ENCODE measurements at places on chromosomes 7 and 10.
A peak's percentile ranks its signal among the peaks of the same experiment; 100 is the strongest.

DNA sequence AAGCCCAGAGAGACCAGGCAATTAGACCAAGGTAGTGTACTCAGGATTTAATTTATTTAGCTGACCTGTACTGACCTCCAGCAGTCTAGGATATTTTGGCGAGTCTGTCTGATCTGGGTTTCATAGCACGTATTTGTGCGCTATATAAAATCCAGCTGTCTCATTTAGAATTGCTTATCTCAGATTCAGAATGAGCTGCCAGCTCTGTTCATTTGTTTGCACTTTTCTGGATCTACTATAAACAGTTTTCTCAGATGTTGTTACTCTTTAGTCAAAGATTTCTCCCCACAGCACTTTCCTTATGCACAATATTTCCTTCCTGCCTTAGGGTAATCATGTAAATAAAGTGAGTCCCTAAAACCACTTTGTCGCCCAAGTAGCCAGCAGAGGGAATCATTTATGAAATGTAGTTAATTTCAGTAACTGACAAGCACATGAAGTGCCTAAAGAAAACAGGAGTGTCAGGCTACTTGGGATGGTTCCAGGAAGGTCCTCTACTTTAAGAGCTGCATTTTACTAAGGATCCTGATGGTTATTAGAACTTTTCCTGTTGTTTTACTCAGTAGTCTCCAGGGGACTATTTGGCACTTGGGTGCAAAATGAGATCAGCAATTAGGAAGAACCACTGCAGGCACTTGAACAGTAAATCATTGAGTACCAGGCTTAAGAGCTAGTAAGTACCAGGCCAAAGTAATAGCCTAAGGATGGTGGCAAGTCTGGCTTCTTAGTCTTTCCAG, 226.4 kb downstream of the TWIST1 start:
- DNase-seq = no peak

DNA sequence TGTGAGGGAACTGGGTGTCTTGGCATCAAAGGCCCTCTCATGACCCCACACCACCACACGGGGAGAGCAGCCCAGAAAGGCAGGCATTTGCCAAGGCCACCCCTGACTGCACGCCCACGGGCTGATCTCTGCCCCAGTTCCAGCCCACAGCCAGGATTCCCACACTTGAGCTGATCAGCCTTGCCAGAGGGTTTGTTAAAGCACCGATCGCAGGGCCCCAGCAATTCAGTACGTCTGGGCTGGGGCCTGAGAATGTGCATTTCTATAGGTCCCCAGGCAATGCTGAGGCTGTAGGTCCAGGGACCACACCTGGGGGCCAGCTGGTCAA, 103.9 kb downstream of the TNS3 start:
- no peak for DNase-seq

GRCh38 chr7:83976302-83976701, 218.3 kb downstream of the SEMA3A start:
- no peak for DNase-seq

GRCh38 chr7:94297397-94297838, 97.3 kb upstream of the COL1A2 start:
- DNase-seq = no peak

GRCh38 chr7:83936056-83936708, 258.4 kb downstream of the SEMA3A start:
- DNase-seq = peak; percentile 13

DNA sequence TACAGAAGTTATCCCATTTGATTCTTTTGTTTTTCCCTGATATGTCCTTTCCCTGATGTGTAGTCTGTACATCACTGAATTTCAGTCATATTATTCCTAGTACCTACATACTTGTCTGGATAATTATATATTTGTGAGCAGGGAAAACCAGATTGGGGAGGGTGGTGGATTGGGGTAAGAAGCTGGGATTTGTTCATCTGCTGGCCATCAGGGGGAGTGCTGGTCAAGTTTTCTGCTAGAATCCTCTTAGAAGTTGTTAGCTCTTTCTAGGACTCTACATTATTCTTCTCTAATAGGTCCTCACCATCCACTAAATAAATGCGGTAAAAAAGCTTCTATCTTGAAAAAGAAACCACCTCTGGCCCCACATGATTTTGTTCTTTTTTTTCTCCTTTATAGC, 232.7 kb upstream of the TAC1 start:
- peak; percentile 25 for DNase-seq

- DNase-seq = no peak
These were observed 66.2 kb downstream of the FAM53B start for GRCh38 chr10:124677749-124678556.

DNA sequence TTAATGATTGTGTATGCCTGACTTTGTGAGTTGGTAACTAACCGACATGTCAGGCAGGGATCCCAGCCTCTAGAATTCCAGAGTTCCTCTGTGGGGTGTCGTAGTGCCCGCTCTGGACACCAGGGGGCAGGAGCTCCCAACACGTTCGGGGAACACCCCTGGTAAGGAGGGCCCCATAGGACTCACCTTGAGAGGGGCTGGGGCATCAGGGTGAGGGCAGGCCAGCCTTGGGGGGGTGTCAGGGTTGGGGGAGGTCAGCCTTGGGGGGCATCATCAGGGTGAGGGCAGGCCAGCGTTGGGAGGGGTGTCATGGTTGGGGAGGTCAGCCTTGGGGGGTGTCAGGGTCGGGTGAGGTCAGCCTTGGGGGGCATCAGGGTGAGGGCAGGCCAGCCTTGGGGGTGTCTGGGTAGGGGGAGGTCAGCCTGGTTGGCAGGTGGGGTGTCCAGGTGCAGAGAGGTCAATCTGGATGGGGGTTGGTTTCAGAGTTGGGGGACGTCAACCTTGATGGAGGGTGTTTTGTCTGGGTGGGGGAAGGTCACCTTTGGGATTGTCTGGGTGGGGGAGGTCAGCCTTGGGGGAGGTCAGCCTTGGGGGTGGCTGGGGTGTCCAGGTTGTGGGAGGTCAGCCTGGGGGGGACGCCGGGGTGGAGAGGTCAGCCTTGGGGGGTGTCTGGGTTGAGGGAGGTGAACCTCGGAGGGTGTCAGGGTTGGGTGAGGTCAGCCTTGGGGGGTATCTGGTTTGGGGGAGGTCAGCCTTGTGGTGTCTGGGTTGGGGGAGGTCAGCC, 45.6 kb upstream of the SUN1 start:
- DNase-seq = peak; percentile 96

DNA sequence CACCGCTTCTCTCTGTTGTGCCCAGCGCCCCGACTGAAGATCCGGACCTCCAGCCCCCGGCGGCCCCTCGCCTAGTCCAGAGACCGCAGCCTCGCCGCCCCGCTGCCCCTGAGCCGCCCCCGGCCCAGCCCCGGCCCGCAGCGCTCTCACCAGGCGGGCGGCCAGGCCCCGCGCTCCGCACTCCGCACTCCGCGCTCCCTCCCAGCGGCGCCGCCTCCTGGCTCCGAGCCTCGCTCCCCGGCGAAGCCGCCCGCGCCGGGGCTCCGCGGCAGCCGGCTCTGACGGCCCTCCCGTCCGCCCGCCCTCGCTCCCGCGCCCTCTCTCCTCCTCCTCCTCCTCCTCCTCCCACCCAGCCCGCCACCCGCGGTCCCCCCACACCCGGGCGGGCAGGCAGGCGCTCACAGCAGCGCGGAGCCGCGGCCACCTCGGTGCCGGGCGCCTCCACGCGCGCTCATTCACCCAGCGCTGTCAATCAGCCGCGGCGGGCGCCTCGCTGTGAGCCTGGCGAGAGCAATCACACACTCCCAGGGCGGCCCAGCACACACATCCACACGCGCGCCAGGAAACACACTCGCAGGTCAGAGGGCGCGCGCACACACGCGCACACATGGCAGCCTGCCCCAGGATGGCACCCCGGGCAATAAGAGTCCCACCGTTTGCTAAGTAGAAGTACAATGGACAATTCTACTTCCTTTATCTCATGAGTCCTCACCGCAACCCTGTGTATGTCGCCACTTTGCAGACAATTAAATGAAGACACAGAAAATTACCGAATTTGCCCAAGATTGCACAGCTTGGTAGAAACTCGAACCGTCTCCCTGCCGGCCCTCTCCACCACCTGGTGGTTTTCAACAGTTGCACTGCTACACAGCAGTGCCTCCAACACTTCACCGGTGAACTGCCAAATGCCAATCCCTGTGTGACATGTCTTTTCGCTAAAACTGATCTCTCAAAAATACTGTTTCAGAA, at the start of gene PRRT4:
TSS of gene PRRT4 (minus strand) at position 280 of the 969 bp plus-strand sequence.
- peak; percentile 81 for DNase-seq

DNA sequence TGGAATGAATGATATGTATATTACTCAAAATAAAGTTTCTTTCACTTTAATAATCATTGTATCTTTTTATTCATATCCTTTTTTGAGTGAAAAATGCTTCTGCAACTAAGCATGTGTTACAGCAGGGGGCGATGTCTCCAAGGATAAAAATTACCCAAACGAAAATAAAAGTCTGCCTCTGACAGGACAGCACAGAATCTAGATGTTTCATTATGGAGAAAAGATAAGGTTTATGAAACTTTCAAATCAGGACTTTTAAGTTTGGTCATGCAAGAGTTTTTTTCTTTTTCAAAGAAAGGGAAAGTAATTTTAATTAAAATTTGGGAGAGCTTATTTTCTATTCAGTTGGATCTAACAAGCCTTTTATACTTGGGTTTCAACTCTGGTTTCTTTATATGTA, 48.4 kb downstream of the TES start:
- no peak for DNase-seq

DNA sequence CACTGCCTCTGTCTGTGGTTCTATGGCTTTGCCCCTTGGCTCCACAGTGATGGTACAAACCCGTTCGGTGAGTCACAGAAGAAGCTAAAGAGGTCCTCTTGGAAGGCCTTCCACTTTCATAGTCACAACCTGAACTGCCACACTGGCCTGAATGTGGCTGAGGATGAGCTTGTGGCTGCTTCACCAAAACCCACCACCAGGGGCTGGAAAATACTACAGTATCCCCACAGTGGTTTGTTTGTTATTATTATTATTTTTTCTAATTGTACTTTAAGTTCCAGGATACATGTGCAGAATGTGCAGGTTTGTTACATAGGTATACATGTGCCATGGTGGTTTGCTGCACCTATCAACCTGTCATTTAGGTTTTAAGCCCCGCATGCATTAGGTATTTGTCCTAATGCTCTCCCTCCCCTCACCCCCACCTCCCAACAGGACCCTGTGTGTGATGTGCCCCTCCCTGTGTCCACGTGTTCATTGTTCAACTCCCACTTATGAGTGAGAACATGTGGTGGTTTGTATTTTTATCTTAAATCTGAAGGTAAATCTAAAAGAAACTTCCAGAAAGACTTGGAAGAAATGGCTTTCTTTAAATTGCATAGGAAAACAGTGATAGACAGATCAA, 160.8 kb upstream of the NPSR1 start:
- no peak for DNase-seq

Data from HuH-7.5 (cell line).